Neural crest cell (in vitro differentiated cells): ENCODE measurements at places on chromosomes 13 and 19.

DNA sequence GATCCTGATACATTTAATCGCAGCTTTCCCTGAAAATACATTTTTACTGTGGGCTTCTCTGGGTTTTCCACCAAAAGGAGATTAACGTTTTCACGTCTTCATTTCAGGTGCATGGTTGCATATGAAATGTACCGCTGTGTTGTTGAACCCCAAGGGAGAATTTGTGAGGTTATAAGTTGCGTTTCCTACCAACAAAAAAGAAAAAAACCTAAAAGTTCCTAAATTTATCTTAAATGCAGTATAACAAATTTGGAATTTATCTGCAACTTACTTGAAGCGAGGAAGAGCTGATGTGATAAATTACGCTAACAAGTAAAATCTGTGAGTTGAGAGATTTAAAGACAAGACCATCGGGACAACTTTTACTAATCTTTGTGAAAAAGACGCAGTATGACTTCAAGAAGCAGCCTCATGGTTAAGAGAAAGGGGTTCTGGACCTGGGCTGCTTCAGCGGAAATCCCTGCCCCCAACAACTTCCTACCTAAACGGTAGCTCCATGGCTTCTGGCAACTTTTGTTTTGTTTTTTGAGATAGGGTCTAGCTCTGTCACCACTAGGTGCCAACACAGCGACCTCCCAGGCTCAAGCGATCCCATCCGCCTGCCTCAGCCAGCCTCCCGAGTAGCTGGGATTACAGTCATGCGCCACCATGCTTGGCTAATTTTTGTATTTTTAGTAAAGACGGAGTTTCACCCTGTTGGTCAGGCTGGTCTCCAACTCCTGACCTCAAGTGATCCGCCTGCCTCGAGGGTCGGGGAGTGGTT lies 958 bp upstream of the OBI1 start:
- peaks cover 7% of the 10 kb centered on the region for H3K36me3 ChIP-seq
- H3K27ac ChIP-seq: no peak overlapping the region
- peaks cover 28% of the 10 kb centered on the region for H3K4me1 ChIP-seq
- H3K27me3 ChIP-seq: peaks cover 3% of the 10 kb centered on the region

- H3K4me3 ChIP-seq: no peak overlapping the region
- no peak for DNase-seq
- H3K27me3 ChIP-seq: no peaks in the 10 kb centered on the region
- no peaks in the 10 kb centered on the region for H3K36me3 ChIP-seq
- H3K4me1 ChIP-seq: peaks cover 24% of the 10 kb centered on the region
Measured at GRCh38 chr19:31066385-31066784, 282.9 kb downstream of the TSHZ3 start.

DNA sequence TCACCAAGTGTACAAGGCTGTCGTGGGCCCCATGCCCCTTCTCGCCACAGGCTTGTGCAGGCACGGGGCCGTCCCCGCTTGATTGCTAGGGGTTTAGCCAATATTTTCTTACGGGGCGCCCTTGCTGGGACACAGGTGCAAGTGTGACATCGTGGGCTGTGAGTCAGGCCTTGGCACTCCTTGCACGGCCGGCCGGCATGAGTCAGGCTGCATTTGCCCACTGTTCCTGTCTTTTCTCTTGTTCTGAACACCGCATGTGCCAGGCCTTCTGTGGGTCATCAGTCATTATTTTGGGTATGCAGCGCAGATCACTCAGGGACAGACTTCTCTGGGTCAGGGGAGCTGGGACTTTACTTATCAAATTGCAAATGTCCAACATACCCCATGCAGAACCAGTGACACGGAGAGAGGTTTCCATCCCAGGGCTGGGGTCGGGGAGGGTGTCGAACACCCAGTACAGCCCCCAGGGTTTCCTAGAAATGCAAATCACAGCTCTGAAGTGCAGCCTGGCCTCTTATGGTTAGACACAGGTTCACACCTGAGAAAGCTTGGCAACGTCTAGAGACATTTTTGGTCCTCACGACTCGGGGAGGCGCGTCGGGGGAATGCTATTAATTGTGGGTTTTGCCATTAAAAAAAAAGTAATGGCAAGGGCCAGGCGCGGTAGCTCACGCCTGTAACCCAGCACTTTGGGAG lies 22.5 kb upstream of the KLF2 start:
- H3K27ac ChIP-seq: no peak overlapping the region
- no peaks in the 10 kb centered on the region for H3K4me1 ChIP-seq
- no peak for DNase-seq
- H3K27me3 ChIP-seq: peaks cover 4% of the 10 kb centered on the region
- H3K4me3 ChIP-seq: no peak overlapping the region

DNA sequence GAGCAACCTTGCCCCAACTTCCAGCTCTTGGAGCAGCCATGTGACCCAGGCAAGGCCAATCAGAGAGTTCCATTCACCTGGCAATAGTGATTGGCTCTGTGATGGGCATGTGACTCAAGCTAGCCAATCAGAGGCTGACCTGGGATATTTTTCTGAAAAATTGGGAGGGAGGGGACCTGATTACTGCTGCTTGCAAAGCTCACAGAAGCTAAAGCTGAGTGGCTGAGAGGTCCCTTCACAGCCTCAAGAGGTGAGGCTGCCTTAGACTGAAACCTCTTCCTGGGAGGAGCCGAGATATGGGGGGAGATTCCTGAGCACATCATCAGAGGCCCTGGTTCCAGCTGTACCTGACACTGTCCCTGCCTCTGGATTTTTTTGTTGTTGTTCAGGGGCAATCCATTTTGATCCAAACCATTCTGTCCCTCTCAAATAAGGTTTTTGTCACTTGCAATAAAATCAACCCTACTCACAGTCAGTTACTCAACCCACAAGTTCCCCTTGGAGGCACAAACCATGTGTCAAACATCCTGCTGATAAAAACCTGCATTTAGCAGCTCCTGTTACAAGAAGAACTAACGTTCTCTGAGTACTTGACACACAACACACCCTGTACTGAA lies 4.8 kb downstream of the CIB3 start:
- no peaks in the 10 kb centered on the region for H3K27me3 ChIP-seq
- H3K4me3 ChIP-seq: no peak overlapping the region
- H3K27ac ChIP-seq: no peak overlapping the region

GRCh38 chr13:28746287-28746612 lies 27.5 kb upstream of the SLC46A3 start:
- H3K4me3 ChIP-seq: no peak overlapping the region
- DNase-seq: no peak
- H3K27me3 ChIP-seq: no peaks in the 10 kb centered on the region
- H3K4me1 ChIP-seq: no peaks in the 10 kb centered on the region

DNA sequence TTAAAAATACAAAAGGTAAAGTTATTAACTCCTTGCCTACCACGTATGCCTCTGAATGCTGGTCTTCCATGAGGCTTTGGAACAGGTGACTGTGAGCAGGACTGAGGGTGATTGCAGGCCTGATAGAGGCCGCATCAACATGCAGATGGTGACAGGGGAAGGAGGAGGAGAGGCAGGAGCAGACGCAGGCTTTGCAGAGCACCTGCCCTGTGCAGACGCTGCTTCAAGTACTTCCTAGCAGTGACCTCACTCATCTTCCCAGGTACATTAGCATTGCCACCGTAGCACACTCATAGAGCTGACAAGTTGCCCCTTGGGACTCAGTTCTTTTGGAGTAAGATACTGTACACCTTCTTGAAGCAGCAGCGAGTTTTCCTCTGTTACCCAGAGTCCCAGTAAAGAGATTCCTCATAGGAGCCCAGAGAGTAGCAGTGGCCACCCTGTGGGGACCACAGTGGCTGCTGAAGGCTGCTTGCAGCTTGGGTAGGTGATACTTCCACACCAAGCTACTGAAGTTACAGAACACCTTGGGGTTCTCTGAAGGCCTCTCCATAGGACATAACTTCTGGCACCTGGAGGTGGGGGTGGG lies 56.0 kb downstream of the ZNF536 start:
- H3K27me3 ChIP-seq: no peaks in the 10 kb centered on the region
- H3K27ac ChIP-seq: no peak overlapping the region
- H3K36me3 ChIP-seq: no peaks in the 10 kb centered on the region
- no peaks in the 10 kb centered on the region for H3K4me1 ChIP-seq
